Epithelial cell of prostate (primary cell): ENCODE measurements at places on chromosomes 12 and 14.

GRCh38 chr12:80936642-80937390 lies 918 bp downstream of the LIN7A start:
- DNase-seq = no peak

DNA sequence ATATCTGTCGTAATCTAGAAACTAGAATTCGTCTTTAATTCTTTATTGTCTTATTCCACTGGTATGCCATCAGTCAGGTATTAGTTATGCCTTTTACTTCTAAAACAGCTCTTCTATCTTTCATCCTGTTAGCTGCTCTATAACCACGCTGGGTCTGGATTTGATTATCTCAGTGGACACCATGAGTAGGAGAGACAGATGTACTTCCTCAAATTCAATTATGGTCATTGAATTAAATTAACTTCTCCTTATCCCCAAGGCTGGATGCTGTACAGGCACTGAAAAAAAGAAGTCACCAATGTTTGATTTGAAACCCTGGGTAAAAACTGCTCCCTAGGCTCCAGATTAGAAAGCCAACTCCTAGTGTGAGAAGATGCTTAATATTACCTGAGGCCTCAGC lies 107.3 kb downstream of the PIK3C2G start:
- DNase-seq = no peak

DNA sequence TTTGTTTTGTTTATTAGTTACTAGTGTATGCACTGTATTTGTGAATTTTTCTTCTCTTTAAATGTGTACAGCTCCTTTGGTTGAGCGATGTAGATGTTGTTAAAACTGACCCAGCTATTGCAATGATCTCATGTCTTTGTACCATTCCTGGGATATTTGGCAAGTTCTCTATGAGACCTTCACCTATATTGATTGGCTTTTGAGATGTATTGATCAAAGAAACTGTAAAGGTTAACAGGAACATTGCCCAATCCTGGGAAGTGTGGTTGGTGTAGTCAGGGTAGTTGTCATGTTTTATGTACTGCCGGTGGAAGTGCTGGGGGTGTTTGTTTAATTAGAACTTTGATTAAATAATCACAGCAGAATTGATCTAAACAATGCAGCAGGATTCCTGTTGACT lies 43.1 kb downstream of the ACSS3 start:
- DNase-seq = no peak

GRCh38 chr12:1918884-1919236 lies 408 bp upstream of the CACNA2D4 start:
- DNase-seq = no peak

GRCh38 chr12:30646821-30647220 lies 48.8 kb downstream of the IPO8 start:
- no peak for DNase-seq

- no peak for DNase-seq
These were observed 5.5 kb downstream of the DUSP6 start for GRCh38 chr12:89346741-89347324.

GRCh38 chr14:68268719-68269118 lies 449.1 kb downstream of the RAD51B start:
- no peak for DNase-seq

- DNase-seq = peak; percentile 93
These were observed 53.7 kb downstream of the MAP3K9 start for GRCh38 chr14:70755655-70756054.

DNA sequence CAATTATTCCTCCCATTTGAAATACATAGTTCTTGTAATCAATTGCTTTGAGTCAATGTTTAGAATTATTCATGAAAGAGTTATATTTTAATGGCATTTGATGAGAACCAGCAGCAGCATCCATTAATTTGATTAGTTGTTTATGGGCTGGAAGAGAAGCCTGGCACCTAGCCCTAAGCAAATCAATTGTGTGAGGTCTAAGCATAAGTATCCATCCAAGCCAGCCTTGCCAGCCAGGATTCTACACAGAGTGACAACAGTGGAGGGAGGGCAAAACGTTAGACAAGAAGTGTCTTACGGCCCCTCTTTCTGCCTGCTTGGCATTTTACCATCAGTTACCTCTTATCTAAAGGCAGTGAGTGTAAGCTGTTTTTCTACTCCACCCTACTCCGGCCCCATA lies 478.5 kb downstream of the NELL2 start:
- no peak for DNase-seq

GRCh38 chr12:77559400-77560074 lies 271.2 kb upstream of the NAV3 start:
- no peak for DNase-seq

DNA sequence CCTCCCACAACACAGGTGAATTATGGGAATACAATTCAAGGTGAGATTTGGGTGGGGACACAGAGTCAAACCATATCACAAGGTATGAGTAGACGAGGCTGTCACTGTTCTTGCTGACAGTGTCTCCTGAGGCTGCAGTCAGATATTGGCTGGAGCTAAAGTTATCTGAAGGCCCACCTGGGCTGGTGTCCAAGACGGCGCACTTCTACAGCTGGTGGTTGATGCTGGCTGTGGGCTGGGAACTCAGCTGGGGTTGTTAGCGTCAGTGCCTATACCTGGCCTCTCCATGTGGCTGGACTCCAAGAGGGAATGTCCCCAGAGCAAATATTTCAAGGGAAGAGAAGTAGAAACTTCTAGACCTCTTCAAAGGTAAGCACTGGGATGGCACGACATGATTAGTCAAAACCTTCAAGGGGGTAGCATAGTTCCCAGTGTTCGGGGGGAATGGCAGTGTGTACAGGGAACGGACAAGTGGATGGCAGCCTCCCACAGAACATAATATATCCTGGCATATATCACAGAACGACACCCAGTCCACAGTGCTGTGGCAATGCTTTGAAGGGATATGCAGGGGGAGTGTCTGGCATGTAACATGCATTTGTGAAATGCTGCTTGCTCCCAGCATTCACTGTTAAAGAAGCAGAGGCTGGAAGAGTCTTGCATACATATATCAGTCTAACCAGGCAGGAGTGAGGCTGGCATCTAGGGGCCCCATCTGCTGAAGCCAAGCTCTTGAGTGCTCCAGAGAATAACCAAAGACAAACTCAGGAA lies 126.7 kb upstream of the RFLNA start:
- DNase-seq = no peak

- DNase-seq = no peak
These were observed 7.9 kb downstream of the METTL25 start for GRCh38 chr12:82366197-82366596.

DNA sequence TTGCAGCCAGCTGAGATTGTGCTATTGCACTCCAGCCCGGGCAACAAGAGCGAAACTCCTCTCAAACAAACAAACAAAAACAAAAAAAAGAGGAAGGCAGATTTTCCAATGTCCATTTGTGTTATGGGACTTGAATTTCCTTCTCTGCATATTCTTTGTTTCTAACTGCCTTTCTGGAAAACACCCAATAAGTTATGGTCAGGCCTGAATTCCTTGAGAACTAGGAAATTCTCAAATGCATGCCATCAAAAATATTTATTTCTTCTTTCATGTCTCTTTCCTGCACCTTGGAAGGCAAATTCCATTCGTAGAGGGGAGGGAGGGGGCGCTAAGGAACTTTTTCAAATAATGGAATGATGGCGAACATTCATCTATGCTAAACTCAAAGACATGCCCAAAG lies 117.6 kb upstream of the TMCC3 start:
- DNase-seq = no peak

DNA sequence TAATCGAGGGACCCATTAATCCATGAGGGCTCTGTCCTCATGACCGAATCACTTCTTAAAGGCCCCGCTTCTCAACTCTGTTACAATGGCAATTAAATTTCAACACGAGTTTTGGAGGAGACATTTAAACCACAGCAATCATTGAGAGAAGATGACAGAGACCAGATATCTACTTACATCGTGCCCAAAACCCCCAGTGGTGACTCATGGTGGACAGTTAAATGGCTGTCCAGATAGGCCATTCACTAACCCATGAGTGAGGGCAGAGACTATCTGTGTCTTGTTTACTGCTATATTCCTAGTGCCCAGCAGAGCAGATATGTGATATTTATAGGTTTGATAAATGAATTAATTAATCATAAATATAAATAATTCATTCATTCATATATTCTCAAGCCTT lies 20.0 kb upstream of the FLVCR2 start:
- DNase-seq = no peak

GRCh38 chr12:119699199-119699760 lies 31.3 kb downstream of the PRKAB1 start:
- DNase-seq = no peak

GRCh38 chr12:98701166-98701565 lies 56.1 kb downstream of the APAF1 start:
- no peak for DNase-seq

- no peak for DNase-seq
These were observed 46.0 kb downstream of the MYO1H start for GRCh38 chr12:109393437-109394345.
